ENCODE measurements at places on chromosomes 7 and 10. TPM values are rescaled to one million over a fixed set of nuclear protein-coding genes. Genes with fewer than 3 reads are reported as not detected.

GRID1 gene
- 0.35 TPM for total RNA-seq

TMEM176B gene
- 0.05 TPM for total RNA-seq

GRM3 gene
- not detected for total RNA-seq

C10orf53 gene
- total RNA-seq = not detected

FRA10AC1 gene
- total RNA-seq = 5.2 TPM

PPP1R3A gene
- total RNA-seq = not detected

RADIL gene
- 1.6 TPM for total RNA-seq

HELLS gene
- 31.7 TPM for total RNA-seq

PLXNA4 gene
- total RNA-seq = 1.5 TPM

ANKIB1 gene
- 16.6 TPM for total RNA-seq

TMEM140 gene
- total RNA-seq = 1.0 TPM

BTAF1 gene
- 12.3 TPM for total RNA-seq

CPED1 gene
- total RNA-seq = not detected

GPER1 gene
- 0.69 TPM for total RNA-seq

MAGI2 gene
- total RNA-seq = 0.40 TPM

SCART1 gene
- total RNA-seq = 0.26 TPM

AKAP9 gene
- 14.8 TPM for total RNA-seq

CHAT gene
- total RNA-seq = not detected

CRYGN gene
- total RNA-seq = not detected

SORBS1 gene
- total RNA-seq = 0.91 TPM

GRID2IP gene
- 0.01 TPM for total RNA-seq

FAM241B gene
- total RNA-seq = 20.1 TPM

ZNF804B gene
- total RNA-seq = not detected

TMEM196 gene
- total RNA-seq = not detected

CPN1 gene
- total RNA-seq = 0.20 TPM

ARHGAP22 gene
- total RNA-seq = 4.4 TPM

KLLN gene
- total RNA-seq = 0.50 TPM

ZNF479 gene
- not detected for total RNA-seq

OR2A5 gene
- not detected for total RNA-seq

SEPHS1 gene
- total RNA-seq = 67.6 TPM

LIPJ gene
- total RNA-seq = not detected

MINDY4 gene
- total RNA-seq = 3.0 TPM

NODAL gene
- total RNA-seq = not detected

MET gene
- total RNA-seq = 103 TPM

GNG11 gene
- total RNA-seq = 35.6 TPM

GPRIN2 gene
- 33.2 TPM for total RNA-seq

MYO3A gene
- total RNA-seq = not detected

SLIT1 gene
- 0.17 TPM for total RNA-seq

EZH2 gene
- 22.8 TPM for total RNA-seq

OR2A12 gene
- total RNA-seq = not detected

PNLIP gene
- total RNA-seq = not detected

TBL2 gene
- 54.1 TPM for total RNA-seq

ENKUR gene
- 0.27 TPM for total RNA-seq

TMEM270 gene
- total RNA-seq = not detected

CC2D2B gene
- total RNA-seq = not detected

CDH23 gene
- total RNA-seq = 2.0 TPM

CYP3A7 gene
- total RNA-seq = not detected

WIPF3 gene
- total RNA-seq = 0.53 TPM

FFAR4 gene
- total RNA-seq = 0.27 TPM
